ENCODE measurements at places on chromosomes 5 and 9.

GRCh38 chr5:3598207-3598606 lies 2.6 kb downstream of the IRX1 start:
- no peak for DNase-seq

DNA sequence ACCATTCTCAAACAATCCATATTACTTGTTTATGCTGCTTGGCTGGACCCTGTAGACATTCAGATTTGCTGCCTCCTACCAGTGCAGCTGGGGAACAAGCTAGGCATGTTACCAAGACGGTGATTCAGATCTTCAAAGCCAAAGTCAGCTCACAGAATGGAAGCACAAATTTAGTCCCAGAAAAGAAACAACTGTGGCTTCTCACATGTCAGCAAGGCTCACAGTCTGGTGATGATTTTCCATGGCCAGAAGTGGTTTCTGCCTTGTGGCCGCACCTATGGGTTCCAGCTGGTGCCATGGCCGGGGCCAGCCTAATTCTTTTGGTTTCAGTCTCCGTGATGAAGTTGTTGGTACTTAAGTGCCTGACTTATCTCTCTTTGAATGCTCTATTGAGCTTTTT lies 182.2 kb downstream of the TMC1 start:
- no peak for DNase-seq

DNA sequence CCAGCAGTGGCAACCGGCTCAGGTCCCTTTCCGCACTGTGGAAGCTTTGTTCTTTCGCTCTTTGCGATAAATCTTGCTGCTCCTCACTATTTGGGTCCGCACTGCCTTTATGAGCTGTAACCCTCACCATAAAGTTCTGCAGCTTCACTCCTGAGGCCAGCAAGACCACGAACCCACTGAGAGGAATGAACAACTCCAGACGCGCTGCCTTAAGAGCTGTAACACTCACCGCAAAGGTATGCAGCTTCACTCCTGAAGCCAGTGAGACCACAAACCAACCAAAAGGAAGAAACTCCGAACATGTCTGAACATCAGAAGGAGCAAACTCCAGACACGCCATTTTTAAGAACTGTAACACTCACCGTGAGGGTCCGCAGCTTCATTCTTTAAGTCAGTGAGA lies 103.5 kb downstream of the GLIS3 start:
- DNase-seq: no peak

- peak; percentile 16 for DNase-seq
Observed at GRCh38 chr9:138020795-138021182, 143.2 kb downstream of the CACNA1B start.

GRCh38 chr9:124828489-124829333 lies 24.5 kb upstream of the WDR38 start:
- no peak for DNase-seq

DNA sequence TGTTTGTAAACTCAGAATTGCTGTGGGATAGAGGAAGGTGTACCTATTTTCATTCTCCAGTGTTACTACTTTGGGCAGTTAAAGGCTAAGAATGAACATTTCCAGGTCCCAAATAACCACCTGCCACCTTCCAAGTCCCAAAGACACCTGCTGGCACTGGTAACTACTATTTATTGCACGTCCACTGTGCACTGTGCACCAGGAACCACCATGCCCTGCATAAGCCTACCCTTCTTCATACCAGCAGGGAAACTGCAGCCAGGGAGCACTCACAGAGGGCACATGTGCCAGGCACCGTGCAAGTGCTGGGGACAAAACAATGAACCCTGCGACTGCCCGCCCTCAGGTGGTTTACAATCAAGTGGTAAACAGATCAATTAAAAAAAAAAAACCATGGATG lies 34.9 kb downstream of the RAPGEF1 start:
- no peak for DNase-seq

GRCh38 chr5:75601996-75602395 lies 9.3 kb upstream of the ANKDD1B start:
- DNase-seq: no peak

DNA sequence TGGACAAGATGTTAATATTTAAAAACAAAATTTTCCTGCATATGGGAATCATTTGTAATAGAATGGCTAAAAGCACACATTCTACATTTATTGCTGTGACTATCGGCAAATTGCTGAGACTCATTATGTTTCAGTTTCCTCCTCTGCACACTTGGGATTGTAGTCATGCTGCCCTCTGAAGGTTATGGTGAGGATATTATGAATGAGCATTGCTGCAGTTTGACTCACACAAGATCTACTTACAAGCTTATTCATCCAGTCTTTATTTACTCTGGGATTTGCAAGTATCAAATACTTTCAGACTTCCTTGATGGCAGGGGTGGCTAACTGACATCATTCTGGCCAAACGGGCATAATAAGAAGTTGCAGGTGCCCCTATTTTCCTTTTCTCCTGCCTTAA lies 9.5 kb upstream of the NFIL3 start:
- DNase-seq: peak; percentile 30

All from SK-N-SH (cell line).